ENCODE measurements at places on chromosomes 11 and 22.
A peak's percentile ranks its signal among the peaks of the same experiment; 100 is the strongest.

- DNase-seq: no peak
Measured at GRCh38 chr22:37340331-37341262, 58.3 kb downstream of the CYTH4 start.

- DNase-seq: no peak
Measured at GRCh38 chr22:44383652-44384562, 71.2 kb upstream of the SHISAL1 start.

- no peak for DNase-seq
Measured at GRCh38 chr22:36227396-36227795, 11.9 kb downstream of the APOL2 start.

- DNase-seq: peak; percentile 66
Measured at GRCh38 chr11:75194147-75194546, 43.2 kb downstream of the SLCO2B1 start.

DNA sequence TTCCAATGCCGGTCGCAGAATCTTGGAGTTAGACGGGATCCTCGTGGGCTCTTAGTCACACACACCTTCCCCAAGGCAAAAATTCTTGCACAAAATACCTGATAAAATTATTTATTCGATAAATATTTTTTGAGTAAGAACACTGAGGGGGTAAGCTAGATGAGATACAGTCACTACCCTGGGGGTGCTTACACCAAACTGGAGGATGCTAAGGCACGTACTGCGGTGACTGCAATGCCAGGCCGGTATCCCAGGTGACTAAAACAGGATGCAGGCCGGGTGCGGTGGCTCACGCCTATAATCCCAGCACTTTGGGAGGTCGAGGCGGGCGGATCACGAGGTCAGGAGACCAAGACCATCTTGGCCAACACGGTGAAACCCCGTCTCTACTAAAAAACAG, 1.7 kb upstream of the MRTFA start:
- DNase-seq: no peak

DNA sequence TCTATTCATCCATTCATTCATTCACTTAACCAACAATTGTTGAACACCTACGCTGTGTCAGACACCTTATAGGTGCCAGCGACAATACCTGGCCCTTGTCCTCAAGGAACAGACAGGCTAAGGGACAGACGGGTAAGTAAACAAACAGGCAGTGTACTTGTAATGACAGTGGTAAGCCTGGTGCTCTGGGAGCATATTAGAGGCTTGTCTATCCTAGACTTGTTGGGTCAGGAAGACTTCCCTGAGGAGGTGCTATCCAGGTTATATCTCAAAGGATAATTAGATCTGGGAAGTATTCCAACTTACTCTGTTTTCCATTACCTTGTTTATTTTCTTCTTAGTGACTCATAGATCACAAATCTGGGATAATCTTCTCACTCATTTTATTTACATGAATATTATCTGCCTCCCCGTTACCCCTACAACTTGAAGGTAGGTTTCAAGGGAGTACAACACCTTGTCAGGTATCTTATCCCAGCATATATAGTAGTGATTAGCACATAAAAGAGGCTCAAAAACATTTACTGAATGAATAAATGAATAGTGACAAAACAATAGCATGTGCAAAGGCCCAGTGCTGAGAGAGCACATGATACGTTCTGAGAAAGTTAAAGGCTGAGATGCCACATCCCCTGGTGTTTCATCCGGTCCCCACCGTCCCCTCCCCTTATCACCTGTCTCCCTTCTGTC, 75.3 kb upstream of the NCAM1 start:
- DNase-seq: no peak

- no peak for DNase-seq
Measured at GRCh38 chr11:20980736-20981135, 311.4 kb downstream of the NELL1 start.

DNA sequence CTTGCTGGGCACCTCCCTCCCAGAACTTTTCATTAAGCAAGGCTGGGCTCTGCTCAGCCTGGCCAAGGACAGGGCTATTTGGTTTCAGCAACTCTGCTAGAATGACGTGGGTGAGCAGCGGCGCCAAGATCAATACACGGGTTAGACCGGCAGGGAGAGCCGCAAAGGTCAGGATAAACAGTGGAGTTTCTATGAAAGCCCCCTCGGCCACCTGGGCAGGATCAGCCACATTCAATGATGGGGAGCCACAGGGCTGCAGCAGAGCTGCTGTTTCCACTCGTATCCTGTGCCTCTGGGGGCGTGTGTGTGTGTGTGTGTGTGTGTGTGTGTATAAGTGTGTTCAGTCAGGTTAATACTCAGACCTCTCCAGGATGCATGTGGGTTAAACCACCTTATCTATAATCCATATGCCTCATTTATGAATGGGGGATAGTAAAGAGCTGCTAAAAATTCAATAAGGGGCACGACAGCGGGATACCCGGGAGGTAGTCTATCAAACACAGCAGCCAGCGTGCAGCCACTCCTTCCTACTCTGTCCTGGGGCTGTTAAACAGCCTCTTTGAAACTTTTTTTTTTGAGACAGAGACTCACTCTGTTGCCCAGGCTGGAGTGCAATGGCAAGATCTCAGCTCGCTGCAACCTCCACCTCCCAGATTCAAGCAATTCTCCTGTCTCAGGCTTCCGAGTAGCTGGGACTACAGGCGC, 34.8 kb downstream of the MYH9 start:
- peak; percentile 71 for DNase-seq

DNA sequence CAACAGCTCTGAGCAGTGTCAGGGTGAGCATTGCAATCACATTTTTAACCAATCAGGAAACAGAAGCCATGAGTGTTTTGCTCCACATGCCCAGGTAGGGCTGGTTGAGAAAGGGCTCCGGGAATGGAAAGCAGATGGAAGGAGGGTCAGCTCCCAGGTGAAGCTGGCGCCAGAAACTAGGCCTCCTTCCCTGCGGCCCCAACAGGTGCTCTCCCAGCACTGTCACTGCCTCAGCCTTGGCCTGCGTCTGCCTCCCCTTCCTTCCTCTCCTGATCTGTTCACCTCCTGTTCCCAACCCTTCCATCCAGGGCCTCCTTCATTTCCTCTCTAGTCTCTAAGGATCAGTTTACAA, 4.6 kb upstream of the VSIG10L2 start:
- no peak for DNase-seq
